ENCODE measurements at places on chromosomes 7 and 10.

GRCh38 chr7:151869455-151869854 is 7.5 kb downstream of the PRKAG2 start:
- no peak for DNase-seq

- no peak for DNase-seq
Observed at GRCh38 chr7:70788276-70788675, 343.7 kb upstream of the GALNT17 start.

DNA sequence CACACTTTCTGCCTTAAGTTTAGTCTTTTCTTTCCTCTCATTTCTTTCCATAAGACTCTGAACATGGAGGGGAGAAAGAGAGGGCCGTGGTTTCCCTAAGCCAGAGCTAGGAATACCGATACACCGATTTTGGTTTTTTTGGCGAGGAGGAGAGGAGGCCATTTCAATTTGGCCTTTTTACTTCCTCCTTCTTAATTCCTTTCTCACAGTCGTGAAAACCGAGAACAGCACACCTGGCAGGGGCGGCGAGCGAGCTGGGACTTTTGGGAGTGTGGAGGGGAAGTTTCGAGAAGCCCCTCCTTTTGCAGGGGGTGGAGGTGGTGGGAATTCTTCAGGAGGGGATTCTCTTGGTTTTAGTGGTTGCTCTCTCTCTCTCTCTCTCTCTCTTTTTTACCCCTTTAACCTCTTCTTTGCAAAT is 6.2 kb downstream of the GATA3 start:
- DNase-seq: no peak

GRCh38 chr10:128780156-128780761 is 654.0 kb upstream of the MKI67 start:
- DNase-seq: no peak

GRCh38 chr7:33979807-33980355 is 74.5 kb downstream of the BMPER start:
- DNase-seq: no peak

DNA sequence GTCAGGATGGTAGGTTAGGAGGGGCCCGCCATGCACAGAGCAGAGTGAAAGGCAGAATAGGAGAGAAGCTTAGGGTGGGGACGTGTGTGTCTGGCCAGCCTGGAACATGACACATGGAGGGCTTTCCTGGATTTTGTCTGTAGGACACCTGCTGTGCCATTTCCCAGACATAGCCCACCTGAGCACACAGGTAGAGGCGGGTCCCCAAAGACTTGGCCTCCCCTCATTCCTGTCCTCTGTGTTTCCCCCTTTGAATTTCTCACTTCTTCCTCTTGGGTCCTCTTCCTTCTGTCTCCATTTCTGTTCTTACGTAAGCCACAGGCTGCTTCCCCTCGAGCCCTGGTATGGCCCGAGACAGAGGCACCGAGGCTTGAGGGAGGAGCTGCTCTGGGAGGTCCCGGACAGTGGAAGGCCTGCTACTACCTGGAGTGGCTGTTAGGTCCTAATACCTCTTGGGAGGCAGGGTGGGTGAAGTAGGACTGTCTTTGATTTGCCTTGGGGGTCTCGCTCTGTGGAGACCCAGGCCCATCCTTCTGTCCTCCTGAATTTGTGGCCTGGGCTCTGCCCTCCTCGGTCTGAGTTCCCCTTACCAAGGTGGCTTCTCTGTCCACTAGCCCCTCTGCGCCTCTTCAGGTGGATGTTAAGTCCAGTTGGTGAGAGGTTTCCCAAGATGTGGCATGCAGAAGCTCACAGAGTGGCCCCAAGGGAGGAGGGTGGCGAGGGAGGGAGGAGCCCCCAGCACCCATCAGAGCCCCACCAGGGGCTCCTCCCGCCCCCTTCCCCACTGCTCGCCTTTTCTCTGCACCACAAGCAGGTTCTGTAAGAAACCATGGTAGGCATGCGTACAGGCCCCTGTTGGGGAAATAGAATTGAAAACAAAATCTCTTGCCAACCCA is 5.5 kb downstream of the ZNF775 start:
- no peak for DNase-seq

DNA sequence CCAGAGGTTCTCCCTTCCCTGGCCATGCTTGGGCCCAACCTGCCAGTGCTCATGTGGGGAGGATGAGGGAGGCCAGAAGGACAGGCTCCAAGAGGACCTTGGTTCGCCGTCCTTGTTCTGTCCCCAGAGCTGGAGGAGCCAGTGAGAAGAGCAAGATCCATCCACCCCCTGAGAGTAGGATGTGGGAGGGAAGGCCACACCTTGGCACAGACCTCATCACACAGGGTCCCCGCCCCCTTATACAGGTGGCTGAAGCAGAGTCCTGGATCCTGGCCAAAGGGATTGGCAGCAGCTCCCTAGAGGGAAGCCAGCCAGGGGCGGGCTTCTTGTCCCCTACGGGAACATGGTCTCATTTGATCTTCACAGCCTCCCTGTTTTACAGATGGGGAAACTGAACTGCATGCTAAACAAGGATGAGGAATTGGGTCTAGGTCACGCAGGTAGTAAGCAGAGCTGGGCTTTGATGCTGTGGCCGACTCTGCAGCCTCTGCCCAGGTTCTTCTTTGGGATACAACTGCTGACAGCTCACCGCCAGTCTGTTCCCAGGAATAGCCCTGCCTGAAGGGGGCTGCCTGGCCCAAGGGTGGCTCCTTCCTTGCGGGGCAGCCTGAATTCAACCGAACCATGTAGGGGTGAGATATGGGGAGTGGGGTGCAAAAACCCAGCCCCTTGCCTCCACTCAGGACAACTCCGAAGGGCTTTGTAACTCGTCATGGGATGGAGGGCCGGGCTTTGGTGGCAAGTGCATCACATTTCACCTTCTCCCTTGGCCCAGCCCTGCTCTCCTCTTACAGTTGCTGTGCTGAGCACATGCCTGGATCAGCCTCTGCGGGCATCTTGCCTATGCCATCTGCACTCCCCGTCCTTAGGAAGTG is 62.2 kb upstream of the KDM7A start:
- no peak for DNase-seq

GRCh38 chr7:96675548-96675947 is 34.1 kb downstream of the SEM1 start:
- no peak for DNase-seq

DNA sequence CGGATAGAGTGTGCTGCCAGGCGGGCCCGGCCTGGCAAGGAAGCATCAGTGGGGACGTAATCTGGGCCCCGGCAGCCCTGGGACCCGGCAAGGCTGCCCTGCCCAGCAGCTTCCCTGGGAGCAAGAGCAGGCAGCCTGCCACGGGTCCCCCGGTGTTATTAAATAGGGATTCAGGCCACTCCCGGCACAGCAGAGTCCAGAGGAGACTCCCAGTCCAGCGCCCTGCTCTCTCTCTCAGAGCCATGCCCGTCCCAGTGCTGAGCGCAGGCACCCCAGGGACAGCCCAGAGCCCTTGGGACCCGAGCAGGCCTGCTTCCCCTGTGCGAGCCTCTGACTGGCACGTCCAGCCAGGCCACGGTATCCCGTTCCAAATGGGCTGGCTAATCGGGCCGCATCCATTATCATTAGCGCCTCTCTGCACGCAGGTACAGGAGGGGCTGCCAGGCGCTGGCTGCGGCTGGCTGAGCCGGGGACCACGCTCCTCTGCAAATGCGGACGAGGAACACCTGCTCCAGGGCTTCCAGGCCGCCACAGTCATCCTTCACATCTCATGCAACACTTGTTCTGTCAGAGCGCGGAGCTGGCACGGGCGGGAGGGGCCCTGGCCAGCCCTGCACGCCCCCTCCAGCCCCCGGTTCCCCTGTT is 344.2 kb upstream of the MKI67 start:
- no peak for DNase-seq

DNA sequence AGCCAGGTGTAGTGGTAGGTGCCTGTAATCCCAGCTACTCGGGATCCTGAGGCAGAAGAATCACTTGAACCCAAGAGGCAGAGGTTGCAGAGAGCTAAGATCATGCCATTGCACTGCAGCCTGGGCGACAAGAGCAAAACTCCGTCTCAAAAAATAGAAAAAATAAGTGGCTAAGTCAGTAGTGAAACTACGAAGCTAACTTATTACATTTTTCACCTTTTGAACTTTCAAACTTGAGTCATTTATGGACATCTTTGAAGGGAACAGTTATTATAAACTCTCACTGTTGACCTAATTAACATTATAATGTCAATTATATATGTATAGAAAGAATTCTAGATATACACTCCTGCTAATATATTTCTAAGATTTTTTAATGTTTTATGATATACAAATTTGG is 541.5 kb upstream of the C7orf33 start:
- no peak for DNase-seq

DNA sequence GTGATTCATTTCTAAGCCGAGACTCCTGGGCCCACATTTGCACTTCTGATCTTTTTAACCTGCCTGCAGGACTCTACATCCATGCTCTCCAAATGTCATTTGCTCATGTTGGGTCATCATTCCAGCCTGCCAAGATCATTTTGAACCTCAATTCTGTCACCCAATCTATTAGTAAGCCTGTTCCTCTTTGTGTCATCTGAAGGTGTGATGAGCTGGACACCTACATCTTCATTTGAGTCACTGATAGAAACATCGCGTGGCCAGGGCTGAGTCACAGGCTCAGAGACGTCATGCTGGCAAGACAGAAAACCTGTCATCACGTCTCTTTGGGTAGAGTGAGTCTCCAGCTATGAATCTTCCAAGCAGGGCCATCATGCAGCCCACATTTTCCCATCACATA is 65.3 kb upstream of the SLF2 start:
- peak; percentile 40 for DNase-seq
